Neural crest cell (in vitro differentiated cells): ENCODE measurements at places on chromosomes 12 and 14. TPM values are rescaled to one million over a fixed set of nuclear protein-coding genes. Genes with fewer than 3 reads are reported as not detected.

The PZP gene
- not detected in 2 replicates for total RNA-seq

The TSPAN9 gene
- 22.8 and 23.8 TPM in 2 replicates for total RNA-seq

DNA sequence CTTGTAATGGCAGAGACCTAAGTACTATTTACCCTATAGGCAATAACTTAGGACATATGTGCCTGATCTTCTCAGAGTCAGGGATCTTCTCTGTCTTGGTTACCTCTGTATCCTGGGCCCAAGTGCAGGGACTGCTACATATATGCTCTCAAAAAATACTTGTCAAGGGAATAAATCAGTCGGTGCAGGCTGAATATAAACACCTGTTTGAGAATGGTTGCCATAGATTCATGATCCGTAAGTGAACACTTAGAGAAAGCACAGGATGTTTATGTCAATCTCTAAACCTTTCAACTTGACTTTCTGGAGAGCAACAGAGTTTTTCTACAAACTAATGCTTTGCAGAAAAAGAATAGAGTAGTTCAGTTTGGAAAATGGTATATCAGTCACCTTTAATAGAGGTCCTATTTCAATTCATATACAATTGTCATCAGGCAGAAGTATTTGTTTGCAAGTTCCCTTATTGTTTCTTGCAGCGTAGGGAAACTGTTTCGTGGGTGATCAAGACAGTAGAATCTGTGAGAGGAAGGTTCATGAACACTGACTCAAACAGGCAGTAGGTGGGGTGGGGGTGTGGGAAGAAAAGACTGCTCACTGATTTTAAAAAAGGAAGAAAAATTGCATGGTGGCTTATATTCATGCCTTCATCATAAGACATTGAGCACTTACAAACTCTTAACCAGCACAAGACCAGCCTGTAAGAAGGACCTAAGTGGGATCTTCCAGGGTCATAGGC is 6.0 kb upstream of the UBE2N start:
- DNase-seq, result no peak

DNA sequence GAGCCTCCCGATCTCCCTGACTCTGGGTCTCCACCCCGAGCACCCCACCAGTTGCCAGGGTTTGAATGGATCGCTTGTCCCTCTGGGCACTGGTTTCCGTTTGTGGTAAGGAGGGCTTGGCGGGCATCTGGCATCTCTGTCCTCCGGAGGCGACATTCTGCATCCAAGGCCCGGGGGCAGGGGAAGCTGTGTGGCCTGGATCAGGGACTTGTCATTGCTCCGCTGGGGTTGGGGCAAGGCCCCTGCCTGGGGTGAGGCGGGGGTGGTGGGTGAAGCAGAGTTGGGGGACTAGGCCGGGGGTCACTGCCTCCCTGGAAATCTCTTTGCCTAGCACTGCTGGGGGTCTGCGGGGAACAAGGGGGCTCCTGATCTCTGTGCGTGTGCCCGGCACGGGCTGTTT is 30.2 kb downstream of the KIF26A start:
- no peak for DNase-seq

DNA sequence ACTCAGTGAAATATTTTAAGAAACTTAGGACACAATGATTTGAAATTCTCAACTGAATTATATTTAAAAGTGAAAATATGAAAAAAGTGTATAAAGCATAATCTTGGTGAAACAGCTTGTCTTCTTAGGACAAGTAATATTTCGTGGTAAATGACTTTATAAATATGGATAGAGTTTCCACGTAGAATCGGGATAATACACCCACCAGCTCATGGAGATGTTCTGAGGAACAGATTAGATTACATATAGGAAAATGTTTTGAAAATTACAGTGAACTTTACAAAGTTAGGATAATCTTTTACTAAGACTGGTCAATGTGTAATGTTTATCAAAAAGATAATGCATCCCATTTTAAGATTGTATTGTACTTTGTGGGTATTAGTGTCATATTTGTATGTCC is 25.6 kb upstream of the MYF6 start:
- DNase-seq, result no peak
